ENCODE measurements at places on chromosomes 6 and 20. TPM values are rescaled to one million over a fixed set of nuclear protein-coding genes. Genes with fewer than 3 reads are reported as not detected.

Gene CRISP2
- total RNA-seq = not detected

Gene ARMH2
- not detected for total RNA-seq

Gene SPATS1
- total RNA-seq = 0.63 TPM

DNA sequence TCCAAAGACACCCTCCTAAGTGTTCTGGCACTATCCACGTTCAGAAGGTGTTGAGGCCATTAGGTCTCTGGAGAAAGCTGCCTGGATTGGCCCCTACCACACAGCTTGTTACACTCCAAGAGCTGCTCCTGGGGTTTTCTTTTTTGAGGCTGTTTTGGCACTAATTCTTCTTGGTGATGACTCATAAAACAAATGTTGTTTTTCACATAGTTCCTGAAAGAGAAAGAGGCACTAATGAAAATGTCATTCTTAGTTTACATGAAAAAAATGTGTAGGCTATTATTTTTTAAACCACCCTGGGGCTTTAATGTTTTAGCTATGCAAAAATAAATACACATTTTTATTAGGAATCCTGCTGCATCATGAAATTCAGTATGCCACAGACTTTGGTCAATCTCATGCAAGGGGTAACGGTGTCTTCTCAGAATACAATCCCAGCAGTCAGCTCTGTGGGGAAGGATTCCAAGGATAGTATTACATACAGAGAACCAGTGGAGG, 38.1 kb downstream of the TBPL1 start:
- peak; percentile 71 for DNase-seq

DNA sequence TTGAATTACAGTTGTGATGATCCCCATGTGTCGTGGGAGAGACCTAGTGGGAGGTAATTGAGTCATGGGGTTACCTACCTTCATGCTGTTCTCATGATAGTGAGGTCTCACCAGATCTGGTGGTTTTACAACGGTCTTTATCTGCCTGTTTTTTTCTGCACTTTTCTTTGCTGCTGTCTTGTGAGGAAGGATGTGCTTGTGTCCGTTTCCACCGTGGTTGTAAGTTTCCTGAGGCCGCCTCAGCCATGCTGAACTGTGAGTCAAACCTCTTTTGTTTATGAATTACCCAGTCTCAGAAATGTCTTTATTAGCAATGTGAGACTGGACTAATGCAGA, 6.5 kb upstream of the RANBP9 start:
- no peak for DNase-seq

DNA sequence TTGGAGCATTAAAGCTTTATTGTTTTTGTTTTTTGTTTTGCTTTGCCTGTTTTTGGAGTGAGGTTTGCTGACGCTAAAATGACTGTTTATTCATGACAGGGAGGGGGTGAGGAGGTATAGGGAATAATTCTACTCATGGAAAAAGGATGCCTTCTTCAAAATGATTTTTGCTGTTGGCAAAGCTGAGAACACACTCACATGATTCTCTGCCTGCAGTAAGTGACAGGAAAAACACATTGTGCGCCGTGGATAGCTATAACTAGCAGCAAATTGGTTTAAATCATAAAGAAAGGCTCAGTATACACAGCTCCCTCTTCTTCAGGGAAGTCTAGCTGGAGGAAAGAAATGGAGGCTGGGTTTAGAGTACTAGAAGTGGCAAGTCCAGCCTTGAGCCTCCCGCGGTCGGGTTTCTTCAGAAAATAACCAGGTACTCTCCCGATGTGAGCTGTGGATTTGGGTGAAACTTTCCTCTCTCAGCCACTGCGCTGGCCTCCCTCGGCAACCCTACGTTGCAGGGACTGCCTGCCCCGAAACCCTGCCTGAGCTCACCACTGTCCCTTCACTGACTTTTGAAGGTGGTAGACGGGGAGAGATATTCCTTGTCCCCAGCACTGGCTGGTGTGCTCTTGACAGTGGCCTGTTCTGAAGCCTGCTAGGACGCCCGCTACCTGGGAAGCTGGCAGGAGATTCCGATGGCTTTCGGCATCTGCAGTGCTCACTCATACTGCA, 278.2 kb downstream of the NRN1 start:
- DNase-seq = no peak

DNA sequence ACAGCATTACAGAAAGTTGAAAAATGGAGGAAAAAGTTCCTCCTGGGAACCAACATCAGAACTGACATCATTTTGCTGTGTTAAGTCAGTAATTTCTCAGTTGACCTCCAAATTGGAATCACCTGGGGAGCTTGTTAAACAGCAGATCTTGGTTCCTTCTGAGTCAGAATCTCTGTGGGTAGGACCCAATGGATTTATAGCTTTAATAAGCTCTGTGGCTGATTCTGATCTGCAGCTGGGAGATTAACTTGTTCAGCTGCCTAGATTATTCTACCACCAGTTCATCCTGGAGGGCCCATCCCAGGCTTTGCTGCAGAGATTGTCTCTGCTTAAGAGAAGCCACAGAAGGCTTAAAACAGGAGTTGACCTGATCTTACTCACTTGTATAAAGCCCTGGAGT, 90.7 kb upstream of the POPDC3 start:
- no peak for DNase-seq

GRCh38 chr20:7029019-7029418, 261.5 kb downstream of the BMP2 start:
- DNase-seq = no peak

DNA sequence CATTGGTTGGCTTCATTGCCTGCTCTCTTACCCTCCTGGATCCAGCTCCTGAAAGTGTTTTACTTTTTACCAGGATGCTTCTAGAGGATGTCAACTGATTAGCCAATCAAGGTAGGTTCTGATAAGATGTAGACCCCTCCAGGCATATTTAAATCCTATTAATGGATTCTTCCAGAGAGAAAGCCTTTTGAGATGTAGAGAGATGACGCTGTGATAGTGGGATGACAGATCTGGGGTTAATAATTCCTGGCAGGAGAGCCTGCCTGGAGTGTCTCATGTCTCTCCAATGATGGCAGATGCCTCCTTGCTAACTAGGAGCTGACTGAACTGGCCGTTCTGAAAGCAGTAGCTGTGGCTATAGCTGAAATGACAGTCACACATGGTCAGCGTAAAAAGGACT, 116.9 kb upstream of the DTNBP1 start:
- no peak for DNase-seq

GRCh38 chr6:4313044-4313686, 177.8 kb upstream of the ECI2 start:
- peak; percentile 19 for DNase-seq

DNA sequence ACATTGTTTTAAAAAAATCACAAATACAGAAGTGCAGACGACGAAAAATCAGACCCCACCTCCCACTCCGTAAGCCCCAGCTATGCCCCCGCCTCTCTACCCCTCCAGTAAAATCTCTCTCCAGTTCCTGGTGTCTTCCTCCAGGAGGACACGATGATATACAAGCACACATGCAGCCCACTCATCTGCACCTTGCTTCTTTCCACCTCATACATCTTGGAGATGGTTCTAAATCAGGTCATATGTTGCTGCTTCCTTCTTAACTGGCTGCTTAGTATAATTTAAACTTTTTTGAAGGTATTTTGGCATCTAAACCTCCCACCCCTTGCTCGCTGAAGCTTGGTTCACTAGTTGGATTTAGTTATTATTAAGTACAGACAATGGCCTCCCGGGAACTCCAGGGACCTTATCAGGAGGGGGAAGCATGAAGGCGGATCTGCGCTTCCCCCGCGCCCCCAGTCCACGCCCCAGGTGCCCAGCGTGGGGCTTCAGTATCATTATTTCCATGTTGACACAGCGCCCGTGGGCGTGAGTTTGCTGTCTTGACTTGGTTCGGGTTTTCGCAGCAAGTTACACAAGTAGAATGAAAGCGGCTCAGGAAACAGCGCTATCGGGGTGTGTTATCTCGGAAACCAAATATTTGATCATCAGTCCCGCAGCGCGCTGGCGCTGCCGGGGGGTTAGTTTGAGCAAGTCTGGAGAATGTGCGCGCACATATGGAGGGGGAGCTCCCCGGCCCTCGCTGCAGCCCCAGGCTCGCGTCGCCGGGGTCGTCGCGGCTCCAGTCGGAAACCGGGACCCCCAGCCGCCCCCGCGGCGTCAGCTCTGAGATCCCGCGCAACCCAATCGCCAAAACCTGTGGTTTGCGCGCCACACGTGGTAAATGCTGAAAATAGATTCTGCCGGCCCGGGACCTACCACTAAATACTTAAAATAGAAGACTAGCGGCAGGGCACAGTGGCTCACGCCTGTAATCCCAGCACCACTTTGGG, 2.3 kb downstream of the BMP7 start:
- DNase-seq = no peak

GRCh38 chr6:11586536-11586935, 49.0 kb downstream of the TMEM170B start:
- DNase-seq = no peak

DNA sequence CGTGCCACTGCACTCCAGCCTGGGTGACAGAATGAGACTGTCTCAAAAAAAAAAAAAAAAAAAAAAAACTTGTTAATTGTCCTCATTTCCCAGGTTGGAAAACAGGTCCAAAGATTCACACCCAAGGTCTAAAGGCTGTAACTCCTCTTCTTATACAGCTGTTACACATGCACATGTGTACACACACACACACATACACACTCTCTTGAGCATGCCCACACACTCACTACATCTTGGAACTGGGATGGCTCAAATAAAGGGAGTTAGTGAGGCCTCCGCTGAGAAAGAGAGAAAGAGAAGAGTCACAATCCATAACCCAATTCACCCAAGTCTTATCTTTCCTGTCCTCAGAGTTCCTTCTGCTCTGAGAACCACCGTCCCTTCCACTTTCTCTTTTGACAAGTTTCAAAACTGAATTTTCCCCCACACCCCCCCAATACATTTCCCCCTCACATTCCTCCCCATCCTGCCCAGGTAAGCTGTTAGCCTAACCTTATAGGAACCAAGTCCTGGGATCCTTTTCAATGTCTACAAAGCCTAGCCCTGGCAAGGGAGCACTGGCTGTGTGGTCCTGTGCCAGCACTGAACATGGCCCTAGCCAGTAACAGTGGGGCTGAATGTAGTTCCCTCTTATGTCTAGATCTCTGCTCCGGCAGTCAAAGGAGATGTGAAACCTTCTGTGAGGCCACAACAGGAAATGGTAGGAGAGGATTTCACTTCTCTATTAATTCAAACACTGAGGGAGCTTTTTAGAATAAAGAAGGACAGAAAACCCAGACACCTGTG, 3.2 kb upstream of the HLA-DMB start:
- DNase-seq = no peak

GRCh38 chr20:57870597-57871236, 160.9 kb upstream of the PMEPA1 start:
- no peak for DNase-seq

- no peak for DNase-seq
Measured at GRCh38 chr6:69791065-69791471, 5.7 kb downstream of the LMBRD1 start.

GRCh38 chr20:3307078-3307477, 68.1 kb upstream of the SLC4A11 start:
- DNase-seq = no peak

- no peak for DNase-seq
Measured at GRCh38 chr6:127864701-127865100, 36.2 kb downstream of the THEMIS start.

DNA sequence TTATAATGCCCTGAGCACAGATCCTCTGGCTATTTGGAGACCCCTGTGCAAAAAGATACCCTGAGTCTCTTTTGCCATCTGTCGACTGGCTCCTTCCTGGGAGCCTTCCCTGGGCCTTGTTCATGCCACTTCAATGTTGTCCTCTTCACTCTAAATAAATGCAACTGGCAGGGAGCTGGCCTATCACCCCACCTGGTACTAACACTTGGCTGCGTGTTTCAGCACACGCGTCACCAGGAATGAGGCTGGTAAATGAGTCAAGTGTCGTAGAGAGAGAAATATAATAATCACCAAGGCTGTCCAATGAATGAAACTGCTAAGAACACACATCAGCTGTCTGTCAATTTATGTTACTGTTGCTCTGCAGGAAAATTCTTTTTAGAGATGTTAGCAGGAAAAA, 374.6 kb upstream of the JARID2 start:
- no peak for DNase-seq

DNA sequence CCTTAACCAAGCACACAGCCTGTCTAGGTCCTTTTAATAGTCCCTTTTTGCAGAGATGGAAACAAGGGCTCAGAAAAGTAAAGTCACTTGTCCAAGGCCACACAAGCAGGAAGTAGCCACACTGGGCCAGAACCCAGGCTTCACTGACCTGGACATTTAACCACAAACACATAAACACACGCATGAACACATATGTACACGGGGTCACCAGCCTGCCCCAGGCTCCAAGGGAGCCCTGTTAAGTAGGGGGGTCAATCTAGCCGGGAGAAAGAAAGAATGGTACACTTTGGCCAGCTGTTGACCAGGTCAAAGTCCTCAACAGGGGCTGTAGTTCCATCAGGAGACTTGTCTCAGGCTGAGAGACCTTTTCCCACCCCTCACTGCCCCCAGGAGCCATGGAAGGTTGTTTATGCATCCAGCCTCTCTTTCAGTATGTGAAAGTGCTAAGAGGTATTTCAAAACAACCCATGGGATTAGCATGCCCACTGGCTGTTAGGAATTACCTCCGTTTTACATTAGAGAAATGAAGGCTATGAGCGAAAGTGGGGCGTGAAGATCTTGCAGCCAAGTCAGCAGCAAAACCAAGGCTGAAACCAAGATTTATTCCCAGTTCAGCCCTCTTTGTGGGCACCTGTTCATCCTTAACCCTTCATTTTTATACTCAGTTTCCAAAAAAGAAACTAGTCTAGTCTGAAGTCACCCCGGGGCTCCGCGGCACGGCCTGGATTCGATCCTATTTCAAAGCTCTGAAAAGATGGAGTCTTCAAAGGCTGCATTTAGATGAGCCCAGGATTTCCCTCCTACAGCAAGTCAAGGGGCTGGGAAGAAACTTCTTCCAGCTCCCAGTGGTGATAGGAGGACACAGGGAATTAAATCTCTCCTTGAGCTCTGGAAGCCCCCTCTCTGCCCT, 9.8 kb downstream of the SDC4 start:
- DNase-seq = no peak

DNA sequence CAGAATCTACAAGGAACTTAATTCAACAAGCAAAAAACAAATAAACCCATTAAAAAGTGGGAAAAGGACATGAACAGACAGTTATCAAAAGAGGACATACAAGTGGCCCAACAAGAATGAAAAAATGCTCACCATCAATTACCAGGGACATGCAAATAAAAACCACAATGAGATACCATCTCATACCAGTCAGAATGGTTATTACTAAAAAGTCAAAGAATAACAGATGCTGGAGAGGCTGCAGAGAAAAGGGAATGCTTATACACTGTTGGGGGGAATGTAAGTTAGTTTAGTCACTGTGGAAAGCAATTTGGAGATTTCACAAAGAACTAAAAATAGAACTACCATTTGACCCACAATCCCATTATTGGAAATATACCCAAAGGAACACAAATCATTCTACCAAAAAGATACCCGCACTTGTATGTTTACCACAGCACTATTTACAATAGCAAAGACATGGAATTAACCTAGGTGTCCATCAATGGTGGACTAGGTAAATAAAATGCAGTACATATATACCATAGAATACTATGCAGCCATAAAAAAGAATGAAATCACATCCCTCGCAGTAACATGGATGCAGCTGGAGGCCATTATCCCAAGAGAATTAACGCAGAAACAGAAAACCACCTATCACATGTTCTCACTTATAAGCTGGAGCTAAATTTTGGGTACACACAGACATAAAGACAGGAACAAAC, 48.4 kb downstream of the RNGTT start:
- no peak for DNase-seq

Data from cardiac muscle cell (in vitro differentiated cells and primary cell).